Gastrocnemius medialis (tissue), 4 donors: ENCODE measurements at places on chromosomes 1 and 21.

GRCh38 chr1:42392255-42392654, 11.7 kb downstream of the RIMKLA start:
- DNase-seq = no peak

DNA sequence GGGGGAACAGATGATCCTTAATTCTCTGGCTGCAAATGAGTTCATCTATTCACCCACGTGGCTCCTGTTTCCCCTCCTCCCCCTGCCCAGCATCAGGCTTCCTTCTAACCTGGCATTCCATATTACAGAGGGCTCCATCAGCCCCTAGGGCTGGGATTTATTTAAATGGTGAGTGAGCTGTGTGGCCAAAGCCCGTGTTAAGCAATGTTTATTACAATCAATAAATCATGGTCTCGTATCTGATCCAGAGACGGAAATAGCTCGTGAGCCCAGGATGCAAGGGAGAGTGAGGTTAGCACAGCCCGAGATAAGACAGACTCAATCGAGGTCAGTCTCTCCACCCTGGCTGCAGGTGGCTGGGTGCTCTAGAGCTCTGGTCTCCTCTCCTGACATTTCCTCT, 43.1 kb upstream of the IGSF21 start:
- no peak for DNase-seq

DNA sequence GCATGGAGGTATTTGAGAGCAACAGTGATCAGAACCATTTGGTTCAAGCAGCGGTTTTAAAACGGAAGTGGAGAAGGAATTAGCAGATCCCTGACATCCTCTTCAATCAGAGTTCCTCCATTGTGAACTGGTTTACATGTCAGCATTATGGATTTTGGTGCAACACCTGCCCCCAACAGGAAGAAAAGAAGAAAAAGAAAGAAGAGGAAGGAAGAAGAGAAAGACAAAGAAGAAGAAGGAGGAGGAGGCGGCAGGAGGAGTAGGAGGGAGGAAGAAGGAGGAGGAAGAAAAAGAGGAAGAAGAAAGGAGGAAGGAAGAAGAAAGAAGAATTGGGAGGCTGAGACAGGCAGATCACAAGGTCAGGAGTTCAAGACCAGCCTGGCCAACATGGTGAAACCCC, 17.4 kb downstream of the NDUFS5 start:
- no peak for DNase-seq

GRCh38 chr1:228098323-228098931, 4.7 kb downstream of the C1orf35 start:
- DNase-seq = no peak

GRCh38 chr1:224472806-224473205, 38.2 kb upstream of the WDR26 start:
- no peak for DNase-seq

GRCh38 chr1:150661156-150661555, 31.7 kb upstream of the ENSA start:
- DNase-seq = no peak

GRCh38 chr1:55146781-55147180, 68.4 kb downstream of the USP24 start:
- no peak for DNase-seq

DNA sequence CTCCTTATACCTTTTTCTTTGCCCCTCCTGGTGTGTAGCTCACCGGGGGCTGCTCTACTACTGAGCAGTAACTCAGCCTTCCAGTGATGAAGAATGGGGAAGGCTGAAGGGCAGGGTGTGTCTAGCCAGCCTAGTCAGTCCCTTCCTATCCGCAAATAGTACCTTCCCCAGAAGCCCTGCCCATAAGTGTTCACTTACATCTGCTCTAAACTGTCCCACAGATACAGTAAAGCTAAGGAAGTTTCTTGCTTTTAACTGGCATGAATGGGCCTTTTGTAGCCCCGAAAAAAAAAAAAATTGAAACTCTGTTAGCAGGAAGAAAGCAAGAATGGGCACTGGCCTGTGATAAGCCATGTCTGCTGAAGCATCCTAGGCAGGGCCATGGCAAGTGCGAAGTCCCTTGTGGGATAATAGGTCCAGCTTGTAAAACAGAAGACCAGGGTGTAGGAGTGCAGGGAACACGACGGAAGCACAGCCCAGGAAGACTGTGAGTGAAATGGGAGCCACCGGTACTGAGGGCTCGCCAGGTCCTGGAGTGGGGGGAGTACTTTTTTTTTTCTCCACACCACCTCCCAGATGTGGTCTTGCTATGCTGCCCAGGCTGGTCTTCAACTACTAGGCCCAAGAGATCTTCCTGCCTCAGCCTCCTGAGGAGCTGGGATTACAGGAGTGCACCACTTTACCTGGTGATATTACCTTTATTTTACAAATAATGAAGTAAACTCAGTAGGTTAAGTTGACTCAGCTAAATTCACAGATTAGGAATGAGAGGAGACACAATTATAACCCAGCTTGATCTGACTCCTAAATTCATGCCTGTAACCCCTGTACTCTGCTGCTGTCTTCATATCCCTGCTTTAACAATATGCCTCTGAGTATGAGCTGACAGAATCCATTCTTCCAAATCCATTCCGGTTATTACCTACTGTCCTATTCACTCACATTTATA, 347.5 kb downstream of the SMYD3 start:
- no peak for DNase-seq

- DNase-seq = no peak
These were observed 115.9 kb downstream of the NEGR1 start for GRCh38 chr1:72166426-72166825.

DNA sequence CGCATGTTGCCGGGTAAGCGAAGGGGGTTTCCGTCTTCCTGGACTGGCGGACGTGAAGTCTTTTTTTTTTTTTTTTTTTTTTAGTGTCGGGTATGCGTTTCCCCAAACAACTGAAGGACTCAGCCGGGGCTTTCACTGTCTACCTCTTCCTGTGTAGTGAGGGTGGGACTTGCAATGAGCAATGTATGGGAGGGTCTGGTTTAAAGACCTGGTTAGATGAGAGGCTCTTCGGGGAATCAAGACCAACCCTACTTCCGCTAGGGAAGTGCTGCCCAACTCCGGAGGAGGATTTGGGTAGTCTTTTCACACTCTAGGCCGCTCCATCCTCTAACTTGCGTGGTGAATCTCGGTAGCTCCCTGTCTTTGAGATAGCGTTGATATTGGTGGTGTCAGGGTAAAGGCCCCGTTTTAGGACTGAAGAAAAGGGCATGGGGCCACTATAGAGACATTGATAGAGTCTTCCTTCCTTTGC, 754 bp downstream of the PRRC2C start:
- no peak for DNase-seq

- no peak for DNase-seq
These were observed 3.5 kb downstream of the PBX1 start for GRCh38 chr1:164562511-164562910.

GRCh38 chr1:208179263-208179816, 64.8 kb downstream of the PLXNA2 start:
- no peak for DNase-seq

GRCh38 chr21:37767984-37768383, 148.3 kb downstream of the KCNJ6 start:
- no peak for DNase-seq

GRCh38 chr1:203036135-203036534, 9.8 kb downstream of the PPFIA4 start:
- DNase-seq = no peak

DNA sequence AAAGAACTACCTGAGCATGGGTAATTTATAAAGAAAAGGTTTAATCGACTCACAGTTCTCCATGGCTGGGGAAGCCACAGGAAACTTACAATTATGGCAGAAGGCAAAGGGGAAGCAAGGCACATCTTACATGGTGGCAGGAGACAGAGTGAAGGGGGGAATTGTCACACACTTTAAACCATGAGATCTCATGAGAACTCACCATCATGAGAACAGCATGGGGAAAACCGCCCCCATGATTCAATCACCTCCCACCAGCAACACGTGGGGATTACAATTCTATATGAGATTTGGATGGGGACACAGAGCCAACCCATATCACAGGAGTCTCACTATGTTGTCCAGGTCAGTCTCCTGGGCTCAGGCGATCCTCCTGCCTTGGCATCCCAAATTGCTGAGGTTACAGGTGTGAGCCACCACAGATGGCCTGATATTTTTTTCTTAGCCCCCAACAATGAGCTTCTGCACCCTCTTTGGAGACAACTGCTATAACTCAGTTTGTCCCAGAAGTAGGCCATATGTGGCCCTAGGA, 22.5 kb upstream of the MORC3 start:
- DNase-seq = no peak

GRCh38 chr1:67717876-67718275, 32.9 kb downstream of the GADD45A start:
- DNase-seq = no peak

GRCh38 chr1:28591708-28592320, at the start of gene RAB42:
Gene RAB42, plus strand, starts transcription at chr1:28592265. Its CDS starts 247 bp downstream, at chr1:28592512.
- peak; percentile 30 for DNase-seq

GRCh38 chr1:1290238-1290731, 10.0 kb downstream of the SCNN1D start:
- no peak for DNase-seq

- DNase-seq = no peak
These were observed 4.4 kb downstream of the MAP3K21 start for GRCh38 chr1:233331676-233332519.

DNA sequence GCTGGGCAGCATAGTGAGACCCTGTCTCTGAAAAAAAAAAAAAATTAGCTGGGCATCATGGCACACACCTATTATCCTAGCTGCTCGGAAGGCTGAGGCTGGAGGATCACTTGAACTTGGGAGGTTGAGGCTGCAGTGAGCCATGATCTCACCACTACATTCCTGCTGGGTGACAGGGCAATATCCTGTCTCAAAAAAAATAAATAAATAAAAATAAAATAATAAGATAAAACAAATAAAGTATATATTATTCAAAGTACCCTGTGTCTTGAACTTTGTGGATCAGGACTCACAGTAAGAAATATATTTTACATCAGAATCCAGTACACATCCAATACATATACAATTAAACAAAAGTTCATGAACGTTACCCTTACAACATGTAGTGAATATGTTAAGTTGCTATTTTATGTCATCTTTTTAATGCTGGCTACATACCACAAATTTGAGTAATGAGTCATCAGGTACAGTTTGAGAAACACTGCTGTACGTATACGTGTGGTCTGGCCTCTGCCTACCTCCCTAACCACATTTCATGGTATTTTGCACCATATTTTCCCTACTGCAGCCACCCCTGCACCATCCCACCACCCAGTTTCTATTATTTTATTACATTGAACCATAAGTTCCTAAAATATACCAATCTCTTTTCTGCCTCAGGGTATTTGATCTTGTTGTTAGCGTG, 4.4 kb downstream of the NME7 start:
- DNase-seq = no peak

DNA sequence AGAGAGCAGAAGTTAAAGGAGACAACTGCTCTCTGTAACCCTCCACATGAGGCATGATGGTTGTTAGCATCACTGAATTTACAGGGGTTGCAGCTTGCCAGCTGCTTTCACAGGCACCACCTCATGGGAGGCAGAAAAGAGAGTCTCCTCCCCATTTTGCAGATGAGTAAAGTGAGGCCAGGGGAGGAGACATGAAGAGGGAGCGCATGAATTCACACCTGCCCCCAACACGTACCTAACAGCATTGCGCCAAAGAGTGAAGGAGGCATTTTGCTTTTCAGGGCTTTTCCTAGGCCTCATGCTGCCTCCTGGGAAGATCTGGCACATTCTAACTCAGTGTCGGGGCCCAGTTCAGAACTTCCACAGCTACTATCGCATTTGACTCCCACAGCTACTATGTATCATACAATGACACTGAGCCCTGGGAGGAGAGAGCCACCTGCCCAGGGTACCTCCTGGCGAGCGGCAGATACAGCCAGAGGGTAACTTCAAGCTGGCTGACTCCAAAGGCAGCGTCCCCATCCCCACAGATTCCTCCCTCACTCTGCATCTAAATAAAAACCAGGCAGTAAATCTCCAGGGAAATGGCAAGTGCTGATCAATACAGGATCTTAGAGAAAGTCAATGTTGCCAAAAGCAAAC, 34.0 kb downstream of the GLIS1 start:
- no peak for DNase-seq

DNA sequence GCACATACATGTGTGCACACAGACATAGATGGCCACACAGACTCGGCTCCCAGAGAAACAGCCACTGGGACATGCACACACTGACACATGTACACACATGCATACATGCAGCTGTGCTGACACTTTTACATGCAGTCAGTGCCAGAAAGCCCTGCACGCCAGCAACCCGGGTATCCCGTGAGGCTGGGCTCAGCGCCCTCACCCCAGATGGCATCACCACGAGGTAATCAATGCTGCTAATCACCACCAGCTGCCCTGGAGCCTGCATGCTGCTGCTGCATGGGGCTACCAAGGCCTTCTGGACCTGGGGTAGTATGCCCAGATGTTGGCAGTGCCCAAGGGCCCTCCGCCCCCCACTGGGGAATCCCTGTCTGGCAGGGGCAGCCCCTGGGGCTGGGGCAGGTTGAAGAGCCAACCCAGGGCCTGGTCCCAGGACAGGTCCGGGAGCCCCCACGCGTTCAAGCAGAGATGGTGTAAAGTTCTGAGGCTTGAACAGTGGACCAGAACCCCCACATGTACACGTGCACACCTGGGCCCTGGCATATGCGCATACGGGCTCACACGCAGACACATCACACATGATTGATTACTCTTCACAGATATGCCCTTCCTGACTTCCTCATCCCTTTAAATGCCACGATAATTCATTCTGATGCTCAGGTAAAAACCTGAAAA, 2.7 kb upstream of the COL16A1 start:
- DNase-seq = no peak

DNA sequence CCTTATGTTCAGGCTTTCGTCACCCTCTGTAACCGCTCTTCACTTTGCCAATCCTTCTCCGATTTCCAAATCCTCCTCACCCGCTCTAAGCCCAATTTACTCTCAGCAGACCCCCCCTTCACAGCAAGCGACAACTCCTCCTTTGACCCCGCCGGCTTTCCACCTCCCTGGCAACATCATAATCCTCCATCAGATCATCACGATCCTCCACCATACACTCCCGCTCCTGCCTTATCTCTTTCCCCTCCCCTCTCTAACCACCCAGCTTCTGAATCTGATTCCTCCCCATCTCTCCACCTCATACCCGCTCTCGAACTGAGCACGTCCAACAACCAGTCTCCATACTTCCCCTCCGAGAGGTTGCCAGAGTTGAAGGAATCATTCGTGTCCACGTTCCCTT, 7.5 kb upstream of the EVA1B start:
- DNase-seq = no peak

DNA sequence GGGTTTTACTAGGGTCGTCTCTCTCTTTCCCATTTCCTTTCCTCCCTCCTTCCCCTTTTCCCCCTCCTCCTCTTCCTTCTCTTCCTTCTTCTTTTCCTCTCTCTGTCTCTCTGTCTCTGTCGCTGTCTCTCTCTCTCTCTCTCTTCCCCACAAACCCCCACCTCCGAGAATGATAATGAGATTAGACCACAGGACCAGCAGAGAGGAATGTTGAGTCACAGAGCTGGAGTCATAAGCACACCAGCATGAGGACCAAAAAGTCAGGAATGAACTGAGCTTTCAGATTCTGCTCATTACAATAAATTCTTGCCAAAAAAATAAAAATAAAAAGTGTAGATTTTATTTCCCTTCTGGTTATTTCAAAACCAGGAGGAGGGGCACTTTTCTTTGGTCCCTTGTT, 377.4 kb downstream of the LTN1 start:
- no peak for DNase-seq
